ENCODE measurements at places on chromosomes 12 and 14.

GRCh38 chr12:79250960-79251755 is 386.6 kb downstream of the SYT1 start:
- no peak for DNase-seq

- no peak for DNase-seq
Observed at GRCh38 chr14:95697764-95698163, 11.5 kb downstream of the TCL1B start.

GRCh38 chr12:70686299-70686698 is 49.1 kb upstream of the PTPRB start:
- DNase-seq: no peak

DNA sequence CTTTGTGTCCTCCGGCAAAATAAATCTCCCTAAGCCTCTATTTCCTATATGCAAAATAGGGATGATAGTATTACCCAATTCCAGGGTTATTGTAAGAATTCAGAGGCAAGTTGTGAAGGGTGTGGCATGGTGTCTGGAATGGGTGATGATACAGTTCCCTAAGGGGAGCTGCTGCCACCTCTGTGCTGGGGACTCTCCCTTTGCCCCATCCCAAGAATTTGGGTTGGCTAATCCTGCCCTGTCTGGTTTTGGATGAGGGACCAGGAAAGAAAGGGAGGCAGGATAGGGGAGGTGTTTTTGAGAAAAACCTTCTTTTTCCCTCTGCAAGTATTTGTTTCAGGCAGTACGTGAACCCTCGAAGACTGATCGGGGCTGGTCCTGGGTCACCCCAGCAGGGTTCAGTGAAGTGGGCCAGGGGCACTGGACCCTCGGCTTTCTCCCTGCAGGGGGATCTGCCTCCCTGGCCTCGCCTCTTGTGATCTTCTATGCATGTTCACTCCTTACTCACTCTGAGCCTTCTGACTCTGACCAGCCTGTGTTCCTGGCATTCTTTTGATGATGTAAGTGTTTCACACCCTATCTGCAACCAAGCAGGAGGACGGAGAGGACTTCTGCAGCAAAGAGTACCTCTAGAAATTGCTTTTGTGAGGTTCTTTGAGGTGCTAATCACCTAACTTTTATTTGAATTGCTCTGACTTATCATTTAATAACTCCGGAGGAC is 60.8 kb downstream of the RASSF3 start:
- DNase-seq: no peak

- DNase-seq: no peak
Observed at GRCh38 chr14:76775695-76776427, 14.6 kb downstream of the VASH1 start.

GRCh38 chr12:84632556-84632955 is 280.0 kb downstream of the SLC6A15 start:
- DNase-seq: no peak

- no peak for DNase-seq
Observed at GRCh38 chr14:42159138-42159537, 552.5 kb downstream of the LRFN5 start.

DNA sequence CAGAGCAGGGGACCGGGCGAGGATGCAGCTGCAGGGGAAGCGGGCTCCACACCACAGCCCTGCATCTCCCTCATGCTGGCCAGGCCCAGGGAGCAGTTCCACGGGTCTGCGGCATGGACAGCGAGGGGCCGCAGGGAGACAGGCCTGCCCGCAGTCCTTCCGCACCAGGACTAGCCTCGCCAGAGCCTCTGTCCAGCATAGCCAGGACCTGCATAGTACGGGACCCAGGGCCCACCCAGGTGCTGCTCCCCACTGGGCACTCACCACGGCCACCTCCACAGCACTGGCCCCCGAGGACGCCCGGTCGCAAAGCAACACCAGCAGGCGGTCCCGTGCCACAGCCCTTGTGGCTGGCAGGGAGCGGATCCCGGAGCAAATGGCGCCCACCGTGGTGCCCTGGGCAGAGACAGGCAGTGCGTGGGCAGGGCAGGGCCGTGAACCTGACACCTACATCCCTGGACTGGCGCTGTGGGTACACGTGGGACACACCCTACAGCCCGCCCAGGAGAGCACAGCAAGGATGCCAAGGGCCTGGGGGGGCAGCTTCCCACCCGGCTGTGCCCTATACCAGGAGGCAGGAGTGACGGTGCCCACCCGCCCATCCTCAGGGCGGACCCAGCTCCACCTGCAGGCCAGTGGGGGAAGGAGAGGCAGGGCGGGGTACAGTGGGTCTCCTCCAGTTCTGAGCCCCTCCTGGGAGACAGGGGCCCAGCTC is 23.8 kb downstream of the JAG2 start:
- DNase-seq: no peak

DNA sequence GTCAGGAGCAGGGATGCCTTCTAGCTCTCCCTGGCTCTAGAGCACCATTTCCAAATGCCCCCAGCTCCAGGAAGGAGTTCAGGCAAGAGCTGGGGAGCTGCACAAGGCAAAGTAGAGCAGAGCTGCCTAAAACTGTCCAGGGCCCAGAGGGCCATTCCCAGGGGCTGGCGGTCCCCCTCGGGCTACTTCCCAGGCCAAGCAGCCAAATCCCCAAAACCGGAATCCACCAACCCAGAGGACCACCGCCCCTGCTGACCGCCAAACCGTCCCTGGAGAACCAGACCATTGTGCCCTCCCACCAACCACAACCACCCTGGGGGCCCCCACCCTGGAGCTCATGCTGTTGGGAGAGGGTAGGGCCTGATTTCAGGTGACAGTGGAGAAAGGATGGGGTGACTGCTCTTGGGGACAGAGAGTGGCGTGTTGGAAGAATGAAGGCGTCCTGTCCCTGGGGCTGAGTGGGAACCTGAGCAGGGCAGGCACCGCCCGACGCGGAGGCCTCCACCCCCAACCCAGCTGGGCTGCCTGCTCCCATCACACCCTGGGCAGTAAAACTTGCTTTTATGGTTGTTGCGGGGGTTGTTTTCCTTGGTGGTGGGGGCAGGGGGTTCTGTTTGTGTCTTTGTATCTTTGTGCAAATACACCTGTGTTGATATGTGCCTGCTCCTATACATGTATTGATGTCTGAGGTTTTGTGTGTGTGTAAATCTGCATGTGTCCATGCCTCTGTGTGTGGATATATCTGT is 24.0 kb upstream of the KRT78 start:
- DNase-seq: no peak

DNA sequence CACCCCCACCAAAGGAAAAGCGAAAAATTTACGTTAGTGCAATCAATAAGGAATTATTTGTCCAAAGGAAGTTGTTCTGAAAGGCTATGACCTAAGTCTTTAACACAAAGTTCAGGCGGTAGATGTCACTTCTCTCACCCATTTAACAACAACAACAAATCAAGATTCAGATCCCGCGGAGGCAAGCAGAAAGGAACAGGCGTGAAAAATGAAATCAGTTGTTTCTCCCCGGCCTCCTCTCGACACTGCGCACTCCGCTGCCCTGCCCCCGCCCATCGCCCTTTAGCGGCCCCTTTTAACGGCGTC is 1.4 kb downstream of the DENND5B start:
- no peak for DNase-seq

GRCh38 chr14:88234442-88234841 is 88.6 kb downstream of the KCNK10 start:
- no peak for DNase-seq

DNA sequence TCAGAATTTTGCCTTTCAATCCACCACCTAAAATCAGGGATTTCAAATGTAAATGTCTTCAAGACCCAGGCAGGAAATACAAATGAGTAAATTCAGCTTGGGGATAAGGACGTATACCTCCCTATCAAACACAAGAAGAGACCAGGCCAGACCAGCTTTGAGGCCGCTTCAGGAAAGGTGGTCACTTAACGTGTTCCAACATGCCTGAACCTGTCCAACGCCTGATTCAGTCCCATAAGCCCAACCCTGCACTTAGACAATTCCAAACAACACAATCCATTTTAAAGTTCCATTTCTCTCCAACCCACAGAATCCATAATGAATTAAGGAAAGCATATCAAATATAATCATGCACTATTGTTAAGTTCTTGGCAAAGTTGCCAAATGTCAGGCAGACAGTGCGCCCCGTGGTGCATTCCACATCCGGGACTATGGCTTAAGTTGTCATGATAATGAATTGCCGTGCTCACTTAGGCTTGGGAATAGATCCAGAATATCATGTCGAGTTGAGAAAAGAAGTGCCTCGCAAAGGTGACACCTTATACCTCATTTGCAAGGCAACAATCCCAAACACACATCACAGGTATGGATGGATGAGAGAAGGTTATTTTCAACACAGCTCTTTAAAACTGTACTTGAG is 35.5 kb downstream of the CCDC60 start:
- DNase-seq: no peak

DNA sequence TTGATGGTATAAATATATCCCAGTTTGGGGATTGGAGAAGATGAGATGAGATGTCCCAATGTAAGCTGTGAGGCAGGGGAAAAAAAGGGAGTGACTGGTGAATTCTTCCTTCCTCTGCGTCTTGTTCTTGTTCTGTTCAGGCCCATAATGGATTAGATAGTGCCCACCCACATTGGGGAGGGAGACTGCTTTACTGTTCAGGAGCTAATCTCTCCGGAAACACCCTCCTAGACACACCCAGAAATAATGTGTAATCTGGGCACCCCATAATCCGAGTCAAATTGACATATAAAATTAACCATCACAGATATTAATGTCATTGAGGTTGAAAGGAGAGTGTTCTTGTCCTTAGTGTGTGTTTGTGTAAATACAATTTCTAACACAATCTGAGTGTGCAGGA is 29.3 kb downstream of the ETV6 start:
- no peak for DNase-seq

DNA sequence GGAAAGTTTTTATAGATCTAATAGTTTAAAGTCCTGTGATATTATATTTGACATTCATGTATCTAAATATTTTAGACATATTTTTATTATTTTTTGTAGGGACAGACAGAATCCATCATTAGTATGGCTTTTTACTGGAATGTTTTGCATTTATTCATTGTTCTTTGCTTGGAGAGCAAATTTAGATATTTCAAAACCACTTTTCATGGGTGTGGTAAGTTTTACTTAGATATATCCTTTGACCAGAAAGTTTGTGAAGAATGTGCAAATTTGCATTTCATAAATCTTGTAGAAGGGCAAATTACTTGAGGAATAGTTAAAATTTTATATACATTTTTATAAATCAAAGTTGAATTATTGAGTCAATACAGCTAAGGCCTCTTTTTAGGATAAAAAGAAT is 37.5 kb downstream of the TMEM260 start:
- no peak for DNase-seq

- DNase-seq: no peak
Observed at GRCh38 chr12:80837342-80837978, 100.3 kb downstream of the LIN7A start.

Measured in hematopoietic multipotent progenitor cell treated with erythropoietin and hydrocortisone succinate and interleukin-3 and kit ligand, for 17 days (in vitro differentiated cells).